ENCODE measurements at places on chromosomes 2 and 18.

- DNase-seq: no peak
Observed at GRCh38 chr18:28407681-28408080, 230.8 kb upstream of the CDH2 start.

DNA sequence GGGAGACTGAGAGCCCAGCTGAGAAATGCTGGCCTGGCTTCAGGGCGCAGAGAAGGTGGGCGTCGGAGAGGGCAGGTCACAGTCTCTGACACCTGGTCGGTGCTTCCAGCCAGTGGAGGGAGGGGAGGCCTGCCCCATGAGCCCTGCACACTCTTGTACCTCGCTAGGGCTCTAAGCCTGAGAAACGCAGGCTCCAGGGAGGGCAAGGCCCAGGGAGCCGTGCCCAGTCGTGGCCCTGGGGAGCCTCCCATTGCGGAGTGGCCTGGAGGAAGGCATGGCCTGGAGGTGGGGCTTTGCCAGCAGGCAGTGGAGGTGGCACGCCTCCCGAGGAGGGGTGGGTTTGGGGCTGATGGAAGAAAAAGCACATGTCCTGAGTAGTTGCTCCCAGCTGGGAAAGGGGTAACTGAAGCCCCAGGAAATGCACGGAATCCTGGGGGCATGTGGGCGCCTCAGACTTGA, 39.0 kb downstream of the MTERF4 start:
- no peak for DNase-seq

DNA sequence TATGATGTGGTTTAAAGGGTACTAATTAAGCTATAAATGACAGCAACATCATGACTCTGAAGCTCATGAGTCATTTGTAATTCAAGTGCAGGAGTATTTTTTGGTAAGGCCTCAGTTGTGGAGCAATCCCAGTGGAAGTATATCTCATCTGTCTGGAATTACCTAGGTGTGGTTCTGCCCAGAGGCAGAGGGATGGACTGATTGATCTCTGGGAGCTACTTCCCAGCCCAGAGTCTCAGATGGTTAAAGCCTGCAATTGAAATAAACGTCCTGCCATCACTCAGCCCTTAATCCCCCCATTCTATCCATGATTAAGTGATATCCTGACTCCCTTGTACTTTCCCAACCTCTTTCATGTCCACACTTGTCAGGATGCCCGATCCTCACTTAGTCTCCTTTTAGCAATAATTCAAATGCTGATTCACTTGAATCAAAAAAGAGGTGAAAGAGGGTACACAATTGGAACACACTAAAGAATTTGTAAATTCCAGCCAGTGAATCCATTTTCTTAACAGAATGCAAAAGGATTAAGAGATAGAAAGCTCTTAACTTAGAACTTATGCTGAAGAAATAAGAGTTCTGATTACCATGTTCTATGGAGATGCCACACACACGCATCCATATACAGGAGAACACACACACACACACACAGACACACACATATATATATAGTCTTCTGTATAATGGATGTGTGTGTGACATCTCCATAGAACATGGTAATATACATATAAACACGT, 664.4 kb downstream of the NYAP2 start:
- DNase-seq: no peak

- no peak for DNase-seq
Observed at GRCh38 chr2:68857855-68858456, 13.2 kb downstream of the BMP10 start.

- no peak for DNase-seq
Observed at GRCh38 chr2:98445683-98446581, 1.3 kb downstream of the INPP4A start.

DNA sequence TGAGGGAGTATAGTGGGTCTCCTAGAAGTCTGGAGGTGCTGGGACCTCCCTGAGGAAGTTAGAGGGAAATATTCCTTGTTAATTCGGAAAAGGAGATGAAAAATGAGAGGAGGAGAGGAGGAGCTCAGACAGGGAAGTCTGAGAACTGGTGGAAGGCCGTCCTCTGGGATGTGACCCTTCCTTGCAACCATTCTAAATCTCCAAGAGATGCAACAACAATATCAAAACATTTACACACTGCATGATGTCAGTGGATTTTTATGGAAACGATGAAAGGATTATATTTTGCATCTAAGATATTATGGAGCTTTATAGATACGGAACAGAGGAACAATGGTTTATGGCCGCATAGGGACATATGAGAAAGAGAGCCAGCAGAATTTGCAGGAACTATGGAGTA, 49.8 kb upstream of the COBLL1 start:
- DNase-seq: no peak

- peak; percentile 25 for DNase-seq
Observed at GRCh38 chr2:208698114-208698513, 291.5 kb downstream of the PTH2R start.

Measured in iPS DF 19.7 (cell line).